ENCODE measurements at places on chromosomes 4 and X.

DNA sequence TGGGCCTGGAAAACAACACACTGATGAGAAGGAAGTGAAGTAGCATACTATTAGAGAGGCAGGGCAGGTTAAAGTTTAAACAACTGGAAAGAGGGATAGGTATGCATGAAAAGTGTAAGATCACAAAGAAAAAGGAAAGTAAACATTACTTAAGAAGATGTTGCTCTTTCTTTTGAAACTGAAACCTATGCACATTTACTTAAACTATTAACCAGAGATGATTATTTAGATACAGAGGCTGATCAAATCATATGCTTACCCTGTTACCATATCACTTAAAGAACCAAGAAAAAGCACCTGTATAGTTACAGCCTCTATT, 37.8 kb downstream of the NAP1L5 start:
- DNase-seq = no peak

DNA sequence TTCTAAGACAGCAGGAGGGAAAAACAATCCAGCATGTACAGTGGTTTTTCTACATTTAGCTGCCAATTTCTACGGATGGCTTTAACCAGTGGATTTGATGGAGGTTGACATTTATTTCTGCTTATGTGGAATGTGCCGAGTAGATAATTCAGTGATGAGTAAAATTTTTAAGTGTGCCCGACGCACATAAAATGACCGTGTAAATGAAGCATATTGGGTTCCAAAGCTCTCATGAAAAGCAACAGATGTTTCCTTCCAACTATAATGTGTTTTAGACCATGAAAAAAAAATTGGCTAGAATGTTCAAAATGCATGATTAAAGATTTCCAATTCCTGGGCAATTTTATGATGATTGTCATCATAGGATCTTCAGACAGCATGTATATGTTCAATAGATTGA, 14.1 kb downstream of the INPP4B start:
- DNase-seq = no peak

GRCh38 chr4:147975933-147976928, 244.3 kb downstream of the ARHGAP10 start:
- no peak for DNase-seq

DNA sequence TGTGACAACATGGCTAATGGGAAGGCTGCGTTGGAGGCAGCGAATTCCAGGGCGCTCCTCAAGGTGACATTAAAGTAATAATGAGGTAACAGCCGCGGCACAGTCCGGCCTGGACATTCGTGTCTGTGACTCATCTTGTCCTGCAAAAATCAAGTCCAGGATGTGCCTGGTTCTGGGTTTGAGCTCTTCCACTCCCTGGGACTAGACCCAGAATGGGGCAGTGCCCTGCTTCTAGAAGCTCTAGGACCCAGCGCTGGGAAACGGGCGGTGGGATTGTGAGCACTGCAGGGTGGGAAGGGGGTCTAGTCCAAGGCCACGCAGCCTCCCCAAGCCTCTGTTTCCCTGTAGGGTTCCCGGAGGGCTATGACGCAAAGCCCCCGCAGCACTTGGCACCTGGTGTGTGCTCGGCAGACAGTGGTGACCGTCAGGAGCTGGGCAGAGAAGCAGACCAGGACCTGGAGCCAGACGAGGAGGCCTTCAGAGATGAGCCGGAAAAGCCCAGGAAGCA, 34.9 kb downstream of the HMX1 start:
- no peak for DNase-seq

GRCh38 chr4:94497690-94498089, 45.9 kb downstream of the PDLIM5 start:
- DNase-seq = peak; percentile 31

- DNase-seq = peak; percentile 55
Observed at GRCh38 chr4:4990329-4990728, 28.9 kb downstream of the CYTL1 start.

DNA sequence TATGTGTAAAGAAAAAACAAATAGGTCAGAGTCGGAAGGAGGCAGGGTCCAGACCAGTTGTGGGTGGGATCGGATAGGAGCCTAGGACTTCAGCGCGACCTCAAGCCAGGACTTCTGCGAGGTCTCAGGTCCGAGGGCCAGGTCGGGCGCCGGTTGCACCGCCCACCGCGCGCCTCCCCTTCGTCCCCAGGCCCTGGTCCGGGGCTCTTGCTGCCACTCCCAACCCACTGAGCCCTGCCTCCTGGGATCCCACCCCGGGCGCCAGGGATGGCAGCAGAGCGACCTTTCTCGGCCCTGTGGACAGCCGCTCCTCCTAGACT, 12.3 kb downstream of the PITX2 start:
- DNase-seq = no peak

- DNase-seq = peak; percentile 23
Observed at GRCh38 chr4:6772223-6772928, 10.2 kb upstream of the KIAA0232 start.

DNA sequence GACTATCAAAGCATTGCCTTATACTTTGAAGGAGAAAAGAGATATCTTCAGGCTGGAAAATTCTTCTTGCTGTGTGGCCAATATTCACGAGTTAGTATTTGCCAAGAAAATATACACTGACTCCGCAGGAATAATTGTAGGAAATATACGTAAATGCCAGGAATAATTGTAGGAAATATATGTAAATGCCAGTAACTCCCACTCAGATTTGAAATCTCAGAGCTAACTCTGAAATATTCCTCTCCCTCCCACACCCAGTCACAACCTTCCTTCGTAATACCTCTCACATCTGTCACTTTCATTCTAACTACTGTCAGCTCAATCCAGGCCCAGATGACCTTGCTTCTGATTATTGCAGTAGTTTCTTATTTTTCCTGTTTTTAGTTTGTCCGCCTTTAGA, 73.5 kb downstream of the WDR19 start:
- DNase-seq = peak; percentile 36

- peak; percentile 4 for DNase-seq
Observed at GRCh38 chr4:151486168-151486567, 77.2 kb downstream of the FHIP1A start.

DNA sequence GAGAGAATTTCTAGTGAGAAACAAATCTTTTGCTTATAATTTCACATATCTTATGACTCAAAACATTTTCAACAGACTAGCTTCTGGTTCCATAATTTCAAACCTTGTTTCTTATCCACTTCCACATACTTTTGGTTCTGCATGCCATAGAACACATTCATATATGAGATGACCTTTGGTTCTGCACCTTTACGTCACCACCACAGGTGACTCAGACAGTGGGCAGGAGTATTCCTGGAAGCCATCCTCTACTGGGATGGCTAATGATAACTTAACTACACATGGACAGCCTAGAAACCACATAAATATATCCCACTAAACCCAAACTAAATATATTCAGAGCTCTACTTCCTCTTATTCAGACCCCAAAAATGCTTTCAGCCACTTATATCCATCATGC, 133.3 kb downstream of the DCK start:
- DNase-seq = peak; percentile 58

DNA sequence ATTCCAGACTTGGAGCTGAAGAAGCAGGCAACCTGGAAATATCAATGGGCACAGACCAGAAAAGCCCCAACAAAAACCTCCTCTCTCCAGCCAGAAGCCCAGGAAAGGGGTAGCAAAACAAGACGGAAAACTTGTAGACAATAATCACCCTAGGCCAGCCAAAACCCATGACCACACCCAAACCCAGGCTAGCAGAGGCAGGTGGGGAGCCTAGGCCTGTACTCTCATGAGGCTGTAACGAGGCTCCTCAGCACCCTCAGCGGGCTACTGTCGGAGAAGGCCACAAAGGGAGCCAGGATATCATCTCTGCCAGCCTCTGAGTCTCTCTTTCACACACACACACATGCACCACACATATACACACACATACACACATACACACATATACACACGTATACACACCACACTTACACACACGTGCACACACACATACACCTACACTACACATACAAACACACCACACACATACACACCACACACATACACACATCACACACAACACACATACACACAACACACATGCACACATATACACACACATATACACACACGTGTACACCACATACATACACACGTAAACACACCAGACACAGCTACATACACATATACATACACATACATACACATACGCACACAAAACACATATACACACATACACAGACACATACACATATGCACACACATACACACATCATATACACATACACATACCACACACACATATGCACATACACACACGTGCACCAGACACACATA, 90.6 kb downstream of the FHDC1 start:
- no peak for DNase-seq

- DNase-seq = no peak
Observed at GRCh38 chr4:48620831-48621230, 130.8 kb downstream of the ZAR1 start.

GRCh38 chrX:17860179-17860780, 818 bp downstream of the RAI2 start:
- DNase-seq = no peak

Data from cardiac fibroblast (primary cell).